Germinal center (tissue), 1 donor: ENCODE measurements at places on chromosomes 13 and 19.
A peak's percentile ranks its signal among the peaks of the same experiment; 100 is the strongest.

GRCh38 chr13:95433537-95433936, 119.0 kb upstream of the CLDN10 start:
- no peak for DNase-seq

GRCh38 chr13:32299893-32300292, 15.3 kb downstream of the ZAR1L start:
- no peak for DNase-seq

DNA sequence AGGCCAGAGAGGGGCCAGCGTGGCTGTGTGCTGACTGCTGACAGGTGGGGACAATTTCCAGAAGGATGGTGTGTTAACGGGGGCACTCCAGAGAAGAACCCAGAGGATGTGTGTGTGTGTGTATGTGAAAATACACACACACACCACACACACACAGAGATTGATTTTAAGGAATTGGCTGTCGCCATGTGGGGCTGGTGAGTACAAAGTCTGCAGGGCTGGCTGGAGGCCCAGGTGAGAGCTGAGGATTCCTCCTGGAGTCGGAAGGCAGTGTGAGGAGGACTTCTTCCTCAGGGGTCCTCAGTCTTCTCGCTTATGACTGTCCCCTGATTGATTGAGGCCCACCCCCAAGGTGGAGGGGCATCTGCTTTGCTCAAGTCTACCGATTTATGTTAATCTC, 7.6 kb upstream of the GJB6 start:
- no peak for DNase-seq

- no peak for DNase-seq
Measured at GRCh38 chr13:84668637-84669036, 786.4 kb upstream of the SLITRK1 start.

DNA sequence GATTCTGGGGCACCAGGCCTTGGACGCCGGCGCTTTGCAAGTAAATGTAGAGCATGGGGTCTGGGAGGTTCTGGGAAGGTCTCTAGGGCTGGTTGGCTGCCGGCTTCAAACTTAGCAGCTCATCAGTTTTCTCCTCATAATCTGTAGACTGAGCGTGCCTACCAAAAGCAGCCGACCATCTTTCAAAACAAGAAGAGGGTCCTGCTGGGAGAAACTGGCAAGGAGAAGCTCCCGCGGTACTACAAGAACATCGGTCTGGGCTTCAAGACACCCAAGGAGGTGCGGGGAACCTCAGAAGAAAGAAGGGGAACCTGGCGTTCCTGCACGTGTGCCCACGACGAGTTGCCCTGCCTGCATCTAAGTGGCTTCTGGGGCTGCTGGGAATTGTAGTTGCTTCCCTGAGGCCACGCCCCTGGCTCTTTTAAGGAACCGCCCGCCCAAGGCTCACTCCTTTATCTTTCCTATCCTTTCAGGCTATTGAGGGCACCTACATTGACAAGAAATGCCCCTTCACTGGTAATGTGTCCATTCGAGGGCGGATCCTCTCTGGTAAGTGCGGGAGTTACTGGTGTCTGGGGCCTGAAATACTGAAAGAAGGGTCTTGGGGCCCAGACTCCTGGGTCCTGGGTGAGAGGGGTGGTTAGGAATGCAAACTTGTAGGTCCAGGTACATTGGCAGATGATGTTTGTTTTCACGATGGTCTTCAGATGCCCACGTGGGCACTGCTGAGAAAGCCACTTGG, 984 bp downstream of the RPS11 start:
- DNase-seq = peak; percentile 78

DNA sequence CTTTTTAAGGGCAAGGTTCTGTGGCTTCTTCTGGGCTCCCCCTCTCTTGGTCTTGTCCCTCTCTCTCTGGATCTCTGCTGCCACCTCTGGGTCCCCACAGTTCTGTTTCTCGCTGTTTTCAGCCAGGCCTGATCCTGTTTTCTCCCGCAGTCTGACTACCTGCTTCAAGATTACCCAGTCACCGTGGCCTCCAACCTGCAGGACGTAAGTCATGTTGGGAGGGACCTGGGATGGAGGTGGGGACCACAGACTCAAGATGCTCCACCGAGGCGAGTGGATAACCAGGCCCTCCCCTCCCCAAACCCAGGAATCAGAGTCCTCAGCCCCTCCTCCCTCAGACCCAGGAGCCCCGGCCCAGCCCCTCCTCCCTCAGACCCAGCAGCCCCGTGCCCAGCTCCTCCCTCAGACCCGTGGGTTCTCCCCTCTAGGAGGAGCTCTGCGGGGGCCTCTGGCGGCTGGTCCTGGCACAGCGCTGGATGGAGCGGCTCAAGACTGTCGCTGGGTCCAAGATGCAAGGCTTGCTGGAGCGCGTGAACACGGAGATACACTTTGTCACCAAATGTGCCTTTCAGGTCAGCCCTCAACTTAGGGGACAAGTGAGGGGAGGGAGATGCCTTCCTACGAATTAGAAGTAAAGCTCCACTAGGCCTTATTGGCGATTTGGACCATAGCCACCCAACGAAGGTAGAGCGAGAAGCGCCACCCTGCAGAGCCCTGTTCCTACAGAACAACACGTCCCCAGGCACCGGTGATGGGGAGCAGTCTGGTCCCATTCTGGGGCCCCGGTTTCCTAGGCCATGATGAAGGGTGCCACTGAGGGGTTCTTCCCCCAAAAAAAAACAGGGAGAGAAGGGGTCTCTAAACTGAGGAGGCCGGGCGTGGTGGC, 2.2 kb downstream of the FLT3LG start:
- DNase-seq = peak; percentile 38

DNA sequence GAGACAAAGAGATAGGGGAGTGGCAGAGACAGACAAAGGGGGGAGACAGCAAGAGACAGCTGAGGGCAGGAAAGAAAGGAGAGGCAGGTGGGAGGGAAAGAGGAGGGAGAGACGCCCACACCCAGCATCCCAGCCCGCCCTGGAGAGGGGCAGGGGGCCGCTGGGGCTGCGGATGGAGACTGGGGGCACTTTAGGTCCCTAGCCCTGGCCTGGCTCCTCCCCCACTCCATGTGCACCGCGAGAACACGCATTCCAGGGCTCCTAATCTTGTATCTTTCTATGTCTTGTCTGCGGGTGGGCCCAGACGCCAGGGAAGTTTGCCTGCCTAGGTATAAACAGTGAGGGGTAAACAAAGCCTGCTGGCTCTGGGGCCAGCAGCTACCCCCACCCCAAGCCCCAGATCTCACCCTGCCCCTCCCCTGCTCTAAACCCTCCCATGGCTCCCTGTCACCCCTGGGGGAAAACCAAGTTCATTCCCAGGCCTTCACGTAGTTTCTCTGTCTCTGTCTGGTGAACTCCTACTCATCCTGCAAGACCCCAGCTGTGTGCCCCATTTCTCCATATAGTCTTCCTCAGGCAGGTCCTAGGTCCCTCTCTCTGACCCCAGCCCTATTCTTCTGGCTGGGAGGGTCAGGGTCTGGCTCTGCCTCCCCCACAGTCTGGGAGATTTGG, 5.7 kb downstream of the TLE5 start:
- DNase-seq = no peak

DNA sequence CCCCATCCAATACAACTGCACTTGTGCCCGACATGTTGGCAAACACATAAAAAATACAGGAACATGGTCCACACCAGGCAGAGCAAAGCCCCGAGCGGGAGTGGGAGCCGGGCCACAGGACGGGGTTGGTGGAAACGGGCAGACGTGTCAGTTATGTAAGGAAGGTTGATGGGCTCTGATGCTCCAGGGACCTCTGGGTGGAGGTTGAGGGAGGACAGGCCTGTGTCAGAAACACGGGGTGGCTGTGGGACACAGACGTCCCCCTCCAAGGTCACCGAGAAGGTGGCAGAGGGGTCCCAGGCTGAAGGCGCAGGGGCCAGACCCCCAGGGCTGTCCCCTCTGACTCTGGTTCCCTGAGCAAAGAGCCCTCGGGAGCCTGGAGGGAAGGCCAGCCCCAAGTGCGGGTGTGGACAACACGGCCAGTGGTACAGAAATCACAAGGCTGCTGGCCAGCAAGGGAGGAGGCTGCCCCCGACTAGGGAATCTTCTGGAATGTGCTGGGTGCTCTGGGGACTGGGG, 31.4 kb upstream of the C13orf46 start:
- DNase-seq = no peak

DNA sequence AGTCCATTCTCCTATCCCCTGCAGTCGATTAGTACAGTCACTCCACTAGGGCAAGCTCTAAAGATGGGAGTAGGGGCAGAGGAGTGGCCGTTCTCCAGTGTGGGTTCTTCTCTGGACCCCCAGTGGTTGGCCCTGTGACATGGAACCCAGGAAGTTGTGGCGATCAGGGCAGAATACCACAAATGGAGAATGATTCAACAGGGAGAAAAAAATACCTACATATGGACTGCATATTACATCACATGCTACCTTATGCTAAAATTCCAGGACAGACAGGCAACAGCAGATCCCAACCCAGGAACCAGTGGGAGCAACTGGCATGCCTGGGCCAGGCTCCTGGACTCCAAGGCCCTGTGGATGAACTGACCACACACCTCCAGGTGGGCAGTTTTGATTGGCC, 20.4 kb downstream of the POU2F2 start:
- DNase-seq = no peak

GRCh38 chr19:3132971-3133792, 2.7 kb upstream of the GNA15 start:
- DNase-seq = peak; percentile 32

DNA sequence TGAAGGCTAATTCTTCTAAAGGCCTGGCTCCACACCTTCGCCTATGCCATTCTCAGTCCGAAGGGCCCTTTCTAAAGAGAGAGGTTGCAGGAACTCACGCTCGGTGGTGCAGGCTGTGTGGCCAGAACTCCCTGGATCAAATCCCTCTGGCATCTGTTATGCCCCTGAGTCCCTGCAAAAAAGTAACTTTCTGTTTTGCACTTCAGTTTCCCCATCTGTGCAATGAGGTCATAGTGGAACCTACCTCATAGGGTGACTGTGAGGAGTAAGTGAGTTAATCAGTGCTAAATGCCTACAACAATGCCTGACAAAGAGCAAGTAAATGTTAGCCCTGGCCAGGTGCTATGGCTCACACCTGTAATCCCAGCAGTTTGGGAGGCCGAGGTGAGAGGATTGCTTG, 7.3 kb downstream of the IGSF23 start:
- no peak for DNase-seq

- DNase-seq = no peak
Measured at GRCh38 chr13:112753833-112754232, 64.0 kb downstream of the ATP11A start.

- no peak for DNase-seq
Measured at GRCh38 chr19:19214159-19214490, 2.4 kb downstream of the NCAN start.

GRCh38 chr13:30652746-30653386, 35.1 kb downstream of the USPL1 start:
- DNase-seq = no peak

DNA sequence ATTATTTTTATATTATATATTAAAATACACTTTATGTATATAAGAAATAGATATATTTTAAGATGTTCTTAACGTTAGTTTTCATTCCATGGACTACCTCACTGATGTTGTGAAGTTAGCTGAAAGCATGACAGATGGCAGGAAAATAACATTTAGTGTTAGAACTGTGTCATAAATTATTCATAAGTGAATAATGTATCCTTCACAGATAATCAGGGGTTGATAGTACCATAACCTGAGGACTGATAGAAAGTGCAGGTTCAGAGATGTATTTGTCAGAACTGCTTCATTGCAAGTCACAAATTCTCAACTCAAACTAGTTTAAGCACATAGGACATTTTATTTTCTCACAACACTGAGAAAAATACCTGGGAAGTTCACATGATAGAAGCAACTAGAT, 14.6 kb upstream of the DIAPH3 start:
- DNase-seq = no peak

DNA sequence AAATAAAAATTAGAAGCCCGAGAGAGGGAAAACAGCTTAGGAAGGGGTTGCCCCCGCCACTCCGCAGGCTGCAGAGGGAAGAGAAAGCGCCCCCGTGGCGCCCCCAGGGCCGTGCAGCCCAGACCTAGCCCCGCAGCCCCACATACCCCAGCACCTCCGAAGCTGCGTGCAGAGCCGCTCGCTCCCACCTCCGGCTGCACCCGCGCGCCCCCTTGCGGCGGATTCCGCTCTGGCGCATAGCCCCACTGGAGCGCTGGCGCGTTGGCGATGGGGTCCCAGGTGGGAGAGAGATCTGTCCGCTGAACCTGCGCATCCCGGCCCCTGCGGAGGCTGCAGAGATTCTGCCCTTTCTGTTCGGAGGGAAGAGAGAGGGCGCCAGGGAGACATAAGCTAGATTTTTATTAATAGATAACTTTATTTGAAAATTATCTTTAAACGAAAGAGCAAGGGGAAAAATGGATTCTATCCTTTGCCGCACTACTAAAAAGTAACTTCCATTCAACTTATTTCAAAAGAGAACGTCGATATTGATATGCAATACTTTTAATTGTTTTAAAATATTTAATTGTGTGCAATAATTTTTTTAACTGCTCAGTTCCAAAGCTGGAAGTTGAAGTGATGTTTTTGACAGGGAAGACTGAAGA, 11.7 kb upstream of the CLN5 start:
- DNase-seq = peak; percentile 91

DNA sequence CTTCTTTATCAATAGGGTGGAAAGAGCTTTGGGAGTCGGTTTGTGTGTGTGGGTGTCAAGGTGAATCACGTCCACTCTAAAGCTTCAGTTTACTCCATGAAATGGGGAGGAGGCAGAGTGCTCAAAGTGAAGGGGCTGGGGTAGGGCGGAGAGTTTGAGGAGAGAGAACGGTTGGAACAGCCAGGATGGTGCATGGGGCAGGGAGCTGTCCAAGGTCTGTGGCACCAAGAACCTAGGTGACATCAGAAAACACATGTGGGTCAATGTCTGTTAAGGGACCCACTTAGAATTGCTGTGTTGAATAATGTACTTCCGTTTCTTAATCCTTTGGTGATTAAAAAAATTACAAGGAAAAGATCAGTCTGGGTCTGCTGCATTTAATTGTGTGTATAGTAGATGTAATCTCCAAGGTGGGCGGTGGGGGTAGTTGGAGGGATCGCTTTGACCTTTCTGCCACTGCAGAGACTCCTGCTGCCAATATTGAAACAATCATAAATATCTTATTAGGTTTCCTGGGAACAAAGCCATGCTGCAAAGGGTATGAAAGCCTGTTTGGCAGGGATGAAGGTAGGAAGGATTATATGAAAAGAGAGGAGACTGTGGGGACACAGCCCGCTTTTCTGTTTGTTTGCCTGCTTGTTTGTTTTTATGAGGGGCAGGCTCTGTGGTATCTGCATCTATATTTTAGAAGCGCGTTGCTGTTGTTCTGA, 122.3 kb downstream of the ATP8A2 start:
- no peak for DNase-seq
